ENCODE measurements at places on chromosomes 7 and 10.

- DNase-seq = no peak
Observed at GRCh38 chr7:47782792-47783191, 165.5 kb downstream of the PKD1L1 start.

DNA sequence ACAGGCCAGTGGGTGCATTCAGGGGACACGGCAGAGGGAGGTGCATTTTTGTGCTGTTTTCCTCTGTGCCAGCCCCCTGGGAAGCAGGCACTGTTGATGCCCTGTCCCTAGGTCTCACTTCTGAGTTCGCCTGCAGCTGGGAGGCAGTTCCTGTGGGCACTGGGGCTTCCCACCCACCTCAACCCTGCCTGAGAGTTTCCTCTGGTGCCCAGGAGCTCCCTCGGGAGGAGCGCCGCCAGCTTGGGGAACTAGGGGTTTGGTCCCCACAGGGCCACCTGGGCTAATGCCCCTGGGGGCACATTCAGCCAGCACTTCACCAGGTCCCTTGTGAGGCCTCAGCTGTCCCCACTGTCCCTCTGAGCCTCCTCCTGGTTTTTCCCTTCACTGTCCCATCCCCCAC, 178.2 kb upstream of the RHEB start:
- DNase-seq = no peak

- no peak for DNase-seq
Observed at GRCh38 chr7:140723006-140723405, 26.5 kb downstream of the NDUFB2 start.

- DNase-seq = no peak
Observed at GRCh38 chr10:125085258-125086054, 74.9 kb downstream of the CTBP2 start.

DNA sequence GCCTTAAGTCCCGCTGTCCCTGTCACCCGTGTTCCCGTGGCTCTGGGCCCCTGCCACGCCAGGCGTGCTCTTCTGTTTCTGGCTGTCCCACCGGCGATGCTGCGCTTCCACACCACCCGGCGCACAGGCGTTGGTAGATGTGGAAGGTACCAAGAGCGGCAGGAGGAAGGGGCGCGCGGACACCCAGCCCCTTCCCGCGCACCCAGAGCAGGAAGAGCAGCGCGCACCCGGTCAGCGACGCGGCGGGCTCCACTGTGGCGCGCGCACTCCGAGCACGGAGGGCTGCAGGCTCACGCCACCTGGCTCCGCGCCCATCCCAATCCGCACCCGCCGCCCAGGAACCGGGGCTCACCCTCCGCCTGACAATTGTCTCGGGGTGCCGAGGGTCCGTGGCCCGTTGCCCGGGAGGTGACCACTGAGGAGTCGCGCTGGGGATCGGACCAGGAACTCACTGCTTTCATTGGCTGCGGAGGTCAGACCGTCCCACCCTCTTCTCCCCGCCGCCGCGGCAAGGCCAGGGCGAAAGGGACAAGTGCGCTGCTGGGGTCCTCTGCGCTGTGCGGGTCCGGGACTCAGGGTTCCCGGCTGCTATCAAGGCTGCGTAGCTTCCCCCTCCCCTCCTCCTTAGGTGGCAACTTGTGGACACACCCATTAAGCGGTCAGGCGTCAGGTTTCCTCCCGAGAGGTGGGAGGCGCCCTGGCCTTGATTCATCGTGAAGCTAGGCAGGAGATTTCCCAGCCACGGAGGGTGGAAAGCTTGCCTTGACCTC, 121.6 kb upstream of the ZNF92 start:
- peak; percentile 44 for DNase-seq

DNA sequence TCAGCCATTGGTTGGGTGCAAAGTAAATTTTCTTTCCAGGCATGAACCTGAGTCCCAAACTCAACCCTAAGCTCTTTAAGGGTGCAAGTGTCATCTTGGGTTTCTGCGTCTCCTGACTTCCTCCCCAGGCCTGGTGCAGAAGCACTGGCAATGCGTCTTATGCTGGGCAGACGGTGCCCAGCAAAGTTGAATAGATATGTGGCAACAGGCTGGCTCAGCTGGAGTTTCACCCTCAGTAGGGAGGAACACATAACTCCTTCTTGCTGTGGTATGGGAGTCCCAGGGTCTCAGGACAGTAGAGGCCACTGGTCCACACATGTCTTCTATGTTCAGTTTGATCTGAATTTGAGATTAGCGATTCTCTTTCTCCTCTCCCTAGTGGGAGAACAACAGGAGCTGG, 181.3 kb downstream of the RPS24 start:
- no peak for DNase-seq

DNA sequence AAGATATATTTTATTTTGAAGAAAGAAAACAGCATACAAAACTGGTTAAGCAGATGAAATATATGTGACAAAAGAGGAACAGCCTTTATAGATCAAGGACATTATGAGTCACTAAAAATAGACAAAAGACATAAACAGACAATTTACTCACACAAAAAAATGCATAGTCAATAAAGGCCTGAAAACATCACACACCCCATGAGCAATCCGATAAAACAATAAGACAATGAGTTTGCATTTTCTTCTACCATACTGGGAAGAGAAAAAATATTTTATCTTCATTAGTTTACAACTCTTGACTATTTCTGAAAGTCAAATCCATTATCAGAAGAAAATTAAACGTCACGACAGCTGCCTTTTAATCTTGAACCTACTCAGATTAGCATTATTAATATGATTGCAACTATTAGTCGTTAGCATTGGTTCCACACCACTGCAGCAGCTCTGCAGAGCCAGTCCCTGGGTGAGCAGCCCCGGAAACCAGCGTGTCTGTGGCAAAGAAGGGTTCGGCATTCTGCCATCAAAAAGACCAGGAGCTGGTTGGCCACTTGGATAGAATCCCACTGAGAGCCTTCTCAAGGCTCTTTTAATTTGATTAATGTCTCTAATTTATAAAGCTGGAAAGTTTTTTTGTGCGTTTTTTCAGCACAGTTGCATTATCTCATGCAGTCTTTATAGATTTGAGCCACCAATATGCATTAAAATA, 305.4 kb upstream of the SHH start:
- no peak for DNase-seq

DNA sequence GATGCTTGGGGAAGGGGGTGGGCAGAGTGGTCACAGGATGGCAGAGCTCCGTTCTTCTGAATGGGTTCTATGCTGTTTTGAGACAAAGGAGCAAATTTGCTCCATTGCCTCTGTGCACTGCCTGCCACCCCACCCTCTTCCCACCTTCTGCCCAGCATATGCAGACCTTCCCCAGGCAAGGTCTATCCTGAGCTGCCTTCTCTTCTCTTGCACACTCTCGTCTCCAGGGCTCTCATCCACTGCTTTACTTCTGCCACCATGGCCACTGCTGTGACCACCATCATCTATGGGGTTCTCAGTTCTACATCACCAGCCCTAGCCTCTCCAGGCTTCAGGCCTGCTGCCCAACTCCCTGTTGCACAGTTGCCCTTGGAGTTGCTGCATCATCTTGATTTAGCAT, 230.4 kb downstream of the TMEM178B start:
- no peak for DNase-seq

GRCh38 chr7:105278973-105279687, 109.6 kb downstream of the SRPK2 start:
- DNase-seq = no peak

- DNase-seq = no peak
Observed at GRCh38 chr10:32949221-32949678, 8.8 kb downstream of the ITGB1 start.

DNA sequence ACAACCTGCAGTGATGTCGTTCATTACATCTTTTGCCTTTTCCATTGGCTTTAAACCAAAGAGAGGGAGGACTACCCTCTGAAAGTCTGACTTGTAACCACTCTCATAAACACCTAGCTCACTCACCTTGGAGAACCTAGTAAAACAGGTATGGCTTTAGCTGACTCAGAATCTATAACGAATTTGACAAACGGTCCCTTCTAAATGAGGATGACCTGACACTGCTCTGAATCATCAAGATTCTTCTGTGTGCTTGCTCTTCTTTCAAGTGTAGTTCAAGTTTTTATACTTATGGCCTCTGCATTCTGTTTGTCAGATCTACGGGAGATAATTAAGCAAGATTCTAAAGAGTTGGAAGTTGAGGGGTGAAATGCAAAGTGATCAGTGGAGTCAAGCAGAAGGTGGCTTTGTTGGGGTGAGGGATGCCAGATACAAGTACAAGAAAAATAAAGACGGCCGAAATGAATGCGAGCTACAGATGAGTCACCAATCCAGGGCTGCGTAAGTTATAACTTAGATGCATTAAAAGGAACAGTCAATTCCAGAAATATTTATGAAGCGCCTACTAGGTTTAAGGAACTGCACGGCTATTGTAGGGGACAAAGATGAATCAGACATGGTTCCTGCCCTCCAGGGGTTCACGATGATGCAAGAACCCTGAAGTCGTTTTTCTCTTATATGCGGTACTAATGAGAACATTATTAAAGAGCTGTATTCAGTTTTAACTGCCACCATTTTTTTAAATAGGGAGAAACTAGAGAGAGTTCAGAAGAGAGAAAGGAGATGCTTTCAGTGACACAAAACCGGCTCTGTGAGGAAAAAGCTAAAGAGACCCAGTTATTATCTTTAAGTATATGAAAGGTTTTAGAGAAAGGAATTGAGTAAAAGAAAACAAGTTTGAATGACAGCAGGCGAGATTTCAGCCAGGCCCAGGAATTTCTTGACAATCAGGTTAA, 6.5 kb downstream of the HIPK2 start:
- no peak for DNase-seq

DNA sequence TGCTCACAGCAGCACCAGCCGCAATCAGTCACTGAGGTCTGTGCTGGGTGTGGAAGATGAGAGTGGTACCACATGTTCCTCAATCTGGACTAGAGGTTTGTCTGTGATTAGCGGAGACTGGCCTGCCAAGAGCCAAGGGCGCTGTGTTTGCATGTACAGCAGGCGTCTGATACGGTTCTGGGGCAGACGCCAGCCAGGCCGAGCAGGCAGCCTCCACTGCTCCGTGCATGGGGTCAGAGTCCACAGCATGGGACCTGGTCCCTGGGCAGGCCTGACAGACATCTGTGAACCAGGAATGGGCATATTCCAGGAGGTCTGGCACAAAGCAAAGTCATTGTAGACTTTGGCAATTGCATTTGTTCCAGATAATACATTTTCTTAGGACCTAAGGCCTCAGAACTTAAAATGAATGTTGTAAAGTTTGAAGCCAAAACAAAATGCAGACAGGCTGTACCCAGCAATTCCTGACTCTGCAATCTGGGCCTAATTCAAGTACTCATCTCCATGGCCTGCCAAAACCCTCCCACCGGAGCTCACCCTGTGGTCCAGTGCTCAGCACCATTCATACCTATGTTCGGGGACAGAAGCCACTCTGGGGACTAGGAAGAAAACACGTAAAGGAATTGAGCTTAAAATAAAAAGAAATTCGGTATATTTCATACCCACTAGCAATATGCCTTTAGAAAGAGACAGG, 50.0 kb upstream of the FAM20C start:
- no peak for DNase-seq

DNA sequence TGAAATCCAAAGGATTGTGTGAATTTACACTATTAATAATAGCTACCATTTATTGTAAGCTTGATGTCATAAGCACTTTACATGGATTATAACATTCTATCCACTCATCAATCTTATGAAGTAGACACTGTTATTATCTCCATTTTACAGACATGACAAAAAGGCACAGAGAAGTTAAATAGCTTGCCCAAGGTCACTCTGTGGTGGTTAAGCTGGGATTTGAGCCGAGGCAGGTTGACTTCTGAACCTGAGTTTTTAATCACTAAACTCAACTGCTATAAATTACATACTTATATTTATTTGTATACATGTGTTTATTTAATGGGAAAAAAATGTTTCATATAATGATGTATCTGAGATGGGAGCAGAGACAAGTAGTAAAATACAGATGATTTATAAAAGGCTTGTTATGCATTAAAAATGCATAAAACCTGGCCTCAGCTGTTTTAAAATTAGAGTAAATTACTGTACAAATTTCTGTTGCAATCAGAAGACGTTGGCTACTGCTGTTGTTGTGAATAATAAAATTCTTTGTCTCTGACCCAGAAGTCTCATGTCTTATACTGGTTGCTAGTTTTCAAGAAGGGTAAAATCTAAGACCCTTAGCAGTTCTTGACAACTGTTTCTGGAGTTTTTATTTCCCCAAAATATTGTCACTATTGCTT, 61.1 kb upstream of the CALD1 start:
- no peak for DNase-seq

- no peak for DNase-seq
Observed at GRCh38 chr7:1366801-1367405, 92.4 kb downstream of the MICALL2 start.

GRCh38 chr7:116632384-116632783, 39.6 kb upstream of the MET start:
- no peak for DNase-seq

DNA sequence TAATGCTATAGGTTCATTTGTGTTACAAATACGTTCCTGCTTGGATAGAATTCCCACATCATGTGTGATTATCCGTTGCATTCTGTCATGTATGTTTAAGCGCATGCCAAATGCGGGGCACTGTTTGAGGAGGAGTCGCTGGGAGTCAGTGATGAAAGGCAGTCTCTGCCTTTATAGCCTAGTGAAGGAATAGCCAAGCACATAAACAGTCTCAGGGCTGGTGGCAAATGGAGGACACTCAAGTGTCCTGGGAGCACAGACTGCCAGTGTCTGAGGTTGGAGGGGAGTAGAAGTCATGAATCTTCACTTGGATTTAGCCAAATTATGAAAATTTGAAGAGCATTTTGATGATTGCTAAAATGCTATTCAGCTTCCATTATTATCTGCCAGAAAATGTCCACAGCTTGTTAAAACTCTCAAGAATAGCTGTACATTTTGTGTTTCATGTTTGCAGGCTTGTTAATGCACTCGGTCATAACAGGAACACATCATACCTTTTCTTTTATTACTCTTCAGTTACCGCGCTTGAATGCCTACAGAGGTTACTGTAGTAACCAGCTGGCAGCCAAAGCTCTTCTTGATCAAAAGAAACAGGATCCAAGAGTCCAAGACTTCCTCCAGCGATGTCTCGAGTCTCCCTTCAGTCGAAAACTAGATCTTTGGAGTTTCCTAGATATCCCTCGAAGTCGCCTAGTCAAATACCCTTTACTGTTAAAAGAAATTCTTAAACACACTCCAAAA, 41.6 kb downstream of the NET1 start:
- DNase-seq = no peak

DNA sequence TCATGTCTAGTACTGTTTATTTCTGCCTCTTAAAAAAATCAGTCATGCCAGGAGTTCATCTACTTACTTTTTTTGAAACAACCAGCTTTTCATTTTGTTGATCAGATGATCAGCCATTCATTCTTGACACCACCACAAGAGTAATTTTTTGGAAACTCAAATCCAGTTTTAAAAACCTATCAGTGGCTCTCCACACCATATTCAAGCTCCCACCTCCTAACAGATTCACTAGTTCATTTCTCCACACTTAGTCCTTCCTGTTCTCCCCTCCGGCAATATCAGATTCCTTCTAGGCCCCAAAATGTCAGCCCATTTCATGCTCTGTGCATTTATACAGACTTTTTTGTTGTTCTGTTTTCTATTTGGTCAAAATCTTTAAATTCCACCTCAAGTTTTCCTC, 341.6 kb downstream of the RNLS start:
- DNase-seq = no peak

DNA sequence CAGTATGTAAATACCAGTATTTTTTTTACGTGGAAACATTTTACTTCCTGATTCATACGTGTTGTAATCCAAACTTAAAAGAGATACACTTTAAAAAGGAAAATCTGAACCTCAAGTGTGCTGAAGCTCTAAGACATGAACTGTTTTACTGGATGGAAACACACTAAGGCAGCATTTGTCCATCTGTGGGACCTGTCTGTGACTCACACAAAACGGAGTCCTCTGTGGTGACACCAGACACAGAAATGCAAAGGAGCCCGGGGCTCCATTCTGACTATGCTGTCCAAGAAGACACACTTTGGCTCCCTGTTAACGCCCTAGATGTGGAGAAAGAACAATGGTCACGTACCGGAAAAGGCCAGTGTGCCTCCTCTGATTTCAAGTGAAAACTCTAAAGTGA, 23.9 kb downstream of the RNF133 start:
- DNase-seq = no peak

All from erythroblast (primary cell).